ENCODE measurements at places on chromosomes 4 and X. TPM values are rescaled to one million over a fixed set of nuclear protein-coding genes. Genes with fewer than 3 reads are reported as not detected.

Gene LGI2
- total RNA-seq = not detected

Gene BCLAF3
- total RNA-seq = 2.8 TPM

Gene ANOS1
- under 0.01 TPM for total RNA-seq

Gene SSX2B
- not detected for total RNA-seq

Measured in IMR-90 (cell line).